ENCODE measurements at places on chromosomes 13 and 19.
A peak's percentile ranks its signal among the peaks of the same experiment; 100 is the strongest.

GRCh38 chr13:45142440-45143345 is 22.4 kb downstream of the GTF2F2 start:
- DNase-seq = no peak

DNA sequence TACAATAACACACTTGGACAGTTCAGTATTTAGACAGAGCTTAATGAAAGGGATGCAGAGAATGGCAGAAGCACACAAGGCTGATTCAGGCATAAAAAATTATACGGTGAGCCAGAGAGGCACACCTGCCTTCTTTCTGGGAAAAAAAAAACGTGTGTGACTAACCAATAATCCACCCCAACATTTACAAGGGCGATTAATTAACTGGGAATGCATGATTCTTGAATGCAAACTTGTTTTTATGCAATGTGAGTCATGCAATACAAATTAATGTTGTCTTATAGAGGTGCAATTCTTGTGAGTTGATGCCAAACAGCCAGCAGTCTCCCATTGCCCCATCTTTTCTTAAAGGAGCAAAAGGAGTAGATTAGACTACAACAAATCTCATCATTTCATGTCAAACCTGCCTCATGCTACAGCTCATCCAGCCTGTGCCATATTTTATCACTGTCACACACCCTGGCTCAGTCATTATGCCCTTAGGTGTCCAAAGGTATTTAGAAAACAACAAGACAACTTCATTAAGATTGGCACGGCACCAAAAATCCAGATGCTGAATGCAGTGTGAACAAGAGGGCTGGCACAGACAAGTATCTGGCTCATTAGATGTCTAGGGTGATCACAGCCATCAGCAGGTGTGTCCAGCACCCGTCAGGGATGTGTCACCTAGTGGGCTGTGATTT is 721.1 kb downstream of the EFNB2 start:
- no peak for DNase-seq

GRCh38 chr19:5947435-5947834 is 30.5 kb downstream of the RANBP3 start:
- peak; percentile 71 for DNase-seq

- DNase-seq = no peak
Measured at GRCh38 chr13:100694722-100695508, 20.3 kb upstream of the TMTC4 start.

- DNase-seq = no peak
Measured at GRCh38 chr19:28313633-28314032, 899.3 kb downstream of the UQCRFS1 start.

GRCh38 chr19:4144666-4145249 is 8.7 kb upstream of the CREB3L3 start:
- DNase-seq = no peak

GRCh38 chr19:49145573-49146407 is 9.4 kb downstream of the HRC start:
- DNase-seq = peak; percentile 77

- DNase-seq = no peak
Measured at GRCh38 chr13:98504371-98504963, 72.4 kb downstream of the STK24 start.

DNA sequence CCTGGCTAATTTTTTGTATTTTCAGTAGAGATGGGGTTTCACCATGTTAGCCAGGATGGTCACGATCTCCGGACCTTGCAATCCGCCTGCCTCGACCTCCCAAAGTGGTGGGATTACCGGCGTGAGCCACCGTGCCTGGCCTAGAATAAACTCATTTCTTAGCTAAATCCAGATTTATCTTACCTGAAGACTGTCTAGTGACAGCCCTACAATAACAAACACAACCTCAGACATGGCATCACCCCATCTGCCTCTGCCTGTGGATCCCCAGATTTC is 5.0 kb downstream of the ZNF44 start:
- DNase-seq = no peak

GRCh38 chr19:35249146-35249847 is 495 bp downstream of the LSR start:
- no peak for DNase-seq

GRCh38 chr19:7746903-7747884 is at the start of gene CD209:
CD209 (minus strand) TSS chr19:7747534; CDS start chr19:7747511, 23 bp downstream.
- DNase-seq = no peak

DNA sequence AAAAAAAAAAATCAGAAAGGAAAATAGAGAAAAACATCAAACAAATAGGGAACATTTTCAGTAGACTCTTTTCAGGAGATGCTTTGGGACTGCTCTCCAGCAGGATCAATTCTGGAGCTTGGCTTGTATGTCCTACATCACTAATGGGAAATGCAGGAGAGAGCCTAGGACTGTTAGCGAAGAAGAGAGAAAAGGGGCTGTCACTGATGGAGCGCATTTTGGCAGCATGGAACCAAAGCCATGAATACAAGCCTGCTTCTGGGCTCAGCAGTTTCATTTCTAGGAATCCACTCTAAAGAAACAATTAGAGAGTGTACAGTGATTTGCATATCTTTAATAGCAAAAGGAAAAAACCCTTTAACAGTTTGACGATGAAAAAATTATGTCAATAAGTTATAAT is 203.9 kb downstream of the NUFIP1 start:
- DNase-seq = no peak

GRCh38 chr19:3132971-3133792 is 2.7 kb upstream of the GNA15 start:
- no peak for DNase-seq

GRCh38 chr13:29260684-29261083 is 334.8 kb downstream of the SLC7A1 start:
- no peak for DNase-seq

- DNase-seq = no peak
Measured at GRCh38 chr19:16814526-16815100, 14.6 kb upstream of the SIN3B start.

- no peak for DNase-seq
Measured at GRCh38 chr19:35002037-35002535, 2.0 kb downstream of the GRAMD1A start.

DNA sequence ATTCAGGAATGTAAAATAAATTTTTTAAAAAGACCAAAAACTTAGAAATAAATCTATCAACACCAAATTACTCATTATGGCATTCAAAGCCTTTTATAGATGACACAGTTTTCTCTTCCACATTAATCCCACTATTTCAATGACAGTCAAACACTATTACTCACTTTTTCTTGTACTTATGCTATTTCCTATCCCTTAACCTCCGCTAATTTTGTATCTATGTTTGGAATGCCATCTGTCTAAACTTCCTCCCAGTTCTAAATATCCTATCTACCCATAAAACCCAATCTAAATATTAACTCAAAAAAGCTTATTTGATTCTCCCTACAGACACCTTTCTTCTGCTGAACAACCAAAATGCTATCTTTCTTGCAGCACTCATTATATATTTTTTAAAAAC is 203.5 kb downstream of the ENOX1 start:
- DNase-seq = no peak

GRCh38 chr19:6196361-6196760 is 60.9 kb downstream of the ACSBG2 start:
- DNase-seq = no peak

DNA sequence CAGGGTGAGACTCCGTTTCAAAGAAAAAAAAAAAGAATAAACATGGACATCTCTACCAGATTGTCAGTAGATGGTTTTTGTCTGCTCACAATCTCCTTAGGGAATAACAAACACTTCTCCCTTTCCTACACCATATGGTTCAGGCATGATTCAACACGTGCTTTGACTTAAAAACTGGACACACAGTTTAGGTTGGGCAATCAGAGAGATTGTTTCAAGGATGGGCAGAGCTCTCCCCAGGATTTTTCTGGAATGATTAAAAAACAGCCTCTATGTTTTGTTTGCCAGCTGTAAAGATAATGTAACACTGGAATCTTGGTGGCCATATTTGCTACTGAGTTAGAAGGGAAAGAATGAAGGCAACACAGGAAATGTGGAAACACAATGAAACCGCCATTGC is 150.1 kb upstream of the TSC22D1 start:
- DNase-seq = no peak

- DNase-seq = no peak
Measured at GRCh38 chr19:41936961-41937360, 8.7 kb upstream of the ERFL start.

- DNase-seq = no peak
Measured at GRCh38 chr19:2135474-2136402, 15.6 kb downstream of the AP3D1 start.

DNA sequence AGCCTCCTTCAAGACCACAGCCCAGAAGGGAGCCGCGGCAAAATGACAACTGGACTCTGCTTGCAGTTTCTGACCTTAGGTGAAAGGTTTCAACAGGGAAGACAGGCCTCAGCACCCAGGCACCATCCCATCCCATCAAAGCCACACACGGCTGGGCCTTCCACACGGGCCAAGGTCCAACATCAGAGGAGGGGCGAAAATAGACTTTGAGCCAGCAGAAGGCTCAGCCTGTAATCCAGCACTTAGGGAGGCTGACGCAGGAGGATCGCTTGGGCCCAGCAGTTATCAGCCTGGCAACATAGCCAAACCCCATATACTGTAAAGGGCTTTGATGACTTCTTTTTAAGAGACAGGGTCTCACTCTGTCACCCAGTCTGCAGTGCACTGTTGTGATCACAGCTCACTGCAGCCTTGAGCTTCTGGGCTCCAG is 26.8 kb upstream of the TINCR start:
- DNase-seq = no peak

DNA sequence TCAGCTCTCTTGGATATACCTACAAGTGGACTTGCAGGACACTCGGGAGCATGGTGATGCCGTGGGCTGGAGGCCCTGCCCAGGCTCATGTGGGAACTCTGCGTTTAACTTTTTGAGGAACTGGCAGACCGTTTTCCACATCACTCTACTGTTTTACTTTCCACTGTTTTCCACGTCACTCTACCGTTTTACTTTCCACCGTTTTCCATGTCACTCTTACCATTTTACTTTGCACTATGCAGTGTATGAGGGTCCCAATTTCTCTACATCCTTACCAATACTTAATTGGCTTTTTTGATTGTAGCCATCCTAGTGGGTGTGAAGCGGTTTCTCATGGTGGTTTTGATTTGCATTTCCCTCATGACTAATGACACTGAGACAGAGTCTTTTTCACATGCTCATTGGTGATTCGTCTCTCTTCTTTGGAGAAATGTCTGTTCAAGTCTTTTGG is 40.5 kb downstream of the GATAD2A start:
- no peak for DNase-seq

DNA sequence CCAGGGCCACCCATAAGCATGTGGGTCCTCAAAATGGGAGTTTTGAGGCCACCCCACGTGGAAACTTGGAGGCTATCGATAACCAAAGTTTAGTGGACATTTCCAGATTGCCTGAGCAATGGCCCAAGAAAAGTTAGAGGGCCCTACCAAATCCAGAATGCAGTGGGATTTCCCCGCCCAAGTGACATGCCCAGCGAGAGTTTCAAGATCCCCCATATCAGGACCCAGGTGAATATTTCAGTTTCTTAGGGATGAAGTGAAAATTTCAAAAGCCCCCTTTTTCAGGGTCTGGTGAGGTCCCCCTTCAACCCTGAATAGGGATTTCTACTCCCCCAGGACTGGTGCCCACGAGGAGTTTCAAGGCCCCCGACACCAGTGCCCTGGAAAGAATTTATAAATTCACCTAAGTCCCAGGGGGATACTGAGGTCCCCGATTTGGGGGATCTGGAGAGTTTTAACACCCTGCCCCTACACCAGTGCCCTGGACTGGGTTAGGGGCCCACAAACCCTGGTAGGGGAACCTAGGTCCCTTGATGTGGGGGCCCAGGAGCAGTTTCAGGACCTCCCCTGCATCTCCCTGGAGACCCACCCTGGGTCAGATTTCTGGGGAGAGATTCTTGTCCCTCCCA is 695 bp downstream of the BST2 start:
- no peak for DNase-seq

DNA sequence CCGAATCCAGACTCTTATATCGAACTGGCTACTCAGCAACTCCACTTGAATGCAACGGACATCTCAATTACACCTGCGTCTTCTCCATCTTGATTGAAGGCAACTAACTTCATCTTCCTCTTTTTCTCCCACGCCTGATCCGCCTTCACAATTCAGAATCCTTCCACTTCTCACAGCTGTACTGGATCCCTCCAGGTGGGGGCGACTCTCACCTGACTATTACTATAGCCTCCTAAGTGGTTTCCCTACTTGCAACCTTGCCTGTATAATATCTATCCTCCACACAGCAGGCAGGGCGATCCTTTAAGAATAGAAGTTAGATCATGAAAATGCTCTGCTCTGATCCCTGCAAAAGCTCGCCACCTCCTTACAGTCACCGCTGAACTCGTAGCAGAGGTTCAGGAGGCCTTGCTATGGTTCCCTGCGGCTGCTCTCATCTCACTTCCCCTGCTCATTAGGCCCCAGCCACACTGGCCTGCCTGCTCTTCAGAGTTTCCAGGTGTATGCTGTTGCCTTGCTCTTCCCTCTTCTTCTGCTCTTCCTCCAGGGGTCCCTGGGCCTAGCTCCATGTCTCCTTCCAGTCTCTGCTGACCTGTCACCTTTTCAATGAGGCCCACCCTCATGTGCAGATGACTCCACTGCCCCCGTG is 31.9 kb downstream of the RFXAP start:
- DNase-seq = no peak

DNA sequence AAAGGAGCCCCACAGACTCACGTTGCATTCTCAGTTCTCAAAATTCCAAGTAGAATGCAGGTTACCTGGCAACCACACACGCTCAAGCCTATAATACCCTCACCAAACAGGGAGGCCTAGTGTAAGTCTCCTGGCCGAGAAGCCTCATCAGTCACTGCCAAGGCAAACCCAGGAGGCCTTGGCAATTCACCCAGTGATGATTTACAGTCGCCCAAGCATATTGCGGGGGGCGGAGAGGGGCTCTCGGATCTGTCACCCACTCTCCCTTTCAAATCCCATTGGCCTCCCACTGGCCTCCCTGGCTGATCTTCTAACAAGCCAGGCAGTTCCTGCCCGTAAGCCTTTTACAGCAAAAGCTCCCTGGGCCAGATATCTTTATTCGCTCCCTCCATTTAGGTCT is 1.1 kb downstream of the AKAP8L start:
- DNase-seq = no peak

DNA sequence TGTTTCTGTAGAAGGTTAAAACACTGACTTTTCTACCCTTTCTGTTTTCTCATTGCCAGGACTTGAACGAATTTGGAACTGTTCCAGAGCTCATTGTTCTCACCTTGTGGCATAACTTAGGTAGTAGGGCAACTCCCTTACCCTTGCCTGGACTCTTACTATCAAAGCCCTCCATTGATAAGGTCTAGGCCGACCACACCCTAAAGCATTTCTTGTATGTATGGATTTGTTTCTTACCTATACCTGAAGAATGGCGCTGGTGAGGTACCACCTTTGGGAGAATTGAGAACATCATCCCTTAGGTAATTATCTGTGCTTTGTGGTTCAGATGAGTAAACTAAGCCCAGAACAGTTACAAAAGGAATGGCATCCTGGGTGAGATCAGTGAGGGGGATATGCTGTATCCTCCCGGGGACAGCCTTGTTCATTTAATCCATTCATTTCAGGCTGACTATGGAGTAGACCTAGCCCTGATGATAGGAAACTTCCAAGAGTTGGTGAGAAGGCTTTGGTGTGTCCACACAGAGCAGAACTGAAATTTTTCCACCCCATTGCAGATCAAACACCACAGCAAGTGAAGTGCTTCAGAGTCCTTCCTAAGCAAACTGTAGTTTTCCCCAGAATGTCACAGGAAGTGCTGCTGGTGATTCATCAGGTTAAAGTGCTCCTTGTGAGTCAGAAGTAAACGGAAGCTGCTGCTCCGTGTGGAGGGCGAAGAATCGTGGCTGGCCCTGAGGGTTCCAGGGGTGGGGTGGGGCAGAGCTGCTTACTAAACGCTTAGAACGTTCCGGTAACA is 113.0 kb downstream of the TEX26 start:
- DNase-seq = no peak

GRCh38 chr13:99027260-99027659 is 49.4 kb upstream of the DOCK9 start:
- no peak for DNase-seq

GRCh38 chr19:16216744-16217670 is 19.3 kb downstream of the AP1M1 start:
- DNase-seq = no peak
